ENCODE measurements at places on chromosomes 5 and 9.

GRCh38 chr5:98904780-98905179 is 24.0 kb downstream of the CHD1 start:
- DNase-seq, result no peak

DNA sequence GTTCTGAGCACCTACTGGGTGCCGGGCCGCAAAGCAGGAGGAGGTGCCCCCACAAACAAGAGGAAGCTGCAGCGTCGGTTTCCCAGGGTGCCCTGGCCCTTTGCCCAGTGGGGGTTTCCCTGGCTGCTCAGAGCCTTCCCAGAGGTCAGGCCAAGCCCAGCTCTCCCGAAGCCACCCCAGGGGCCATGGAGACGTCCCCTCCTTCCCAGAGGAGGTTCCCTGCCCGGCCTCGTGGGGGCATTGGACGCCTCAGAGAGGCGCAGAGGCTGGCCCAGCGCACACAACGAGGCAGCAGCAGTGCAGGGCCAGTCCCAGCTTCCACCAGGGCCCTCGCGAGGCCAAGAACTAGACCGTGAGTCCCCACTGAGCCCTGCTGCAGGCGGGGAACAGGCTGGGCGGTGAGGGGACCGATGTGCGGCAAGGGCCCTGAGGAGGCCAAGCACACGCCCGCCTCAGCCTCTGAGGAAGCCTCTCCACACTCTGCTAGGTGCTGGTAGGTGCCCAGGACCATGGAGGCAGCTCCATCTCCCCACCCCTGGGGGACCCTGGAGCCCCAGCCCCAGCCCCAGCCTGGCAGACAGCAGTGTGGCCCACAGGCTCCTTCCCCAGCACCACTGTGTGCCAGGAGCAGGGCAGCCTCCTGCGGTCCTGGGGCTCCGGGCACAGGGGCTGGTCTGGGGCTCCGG is 7.0 kb downstream of the DIPK1B start:
- DNase-seq, result no peak

- no peak for DNase-seq
Observed at GRCh38 chr5:150303660-150304386, 1.1 kb upstream of the ARSI start.

DNA sequence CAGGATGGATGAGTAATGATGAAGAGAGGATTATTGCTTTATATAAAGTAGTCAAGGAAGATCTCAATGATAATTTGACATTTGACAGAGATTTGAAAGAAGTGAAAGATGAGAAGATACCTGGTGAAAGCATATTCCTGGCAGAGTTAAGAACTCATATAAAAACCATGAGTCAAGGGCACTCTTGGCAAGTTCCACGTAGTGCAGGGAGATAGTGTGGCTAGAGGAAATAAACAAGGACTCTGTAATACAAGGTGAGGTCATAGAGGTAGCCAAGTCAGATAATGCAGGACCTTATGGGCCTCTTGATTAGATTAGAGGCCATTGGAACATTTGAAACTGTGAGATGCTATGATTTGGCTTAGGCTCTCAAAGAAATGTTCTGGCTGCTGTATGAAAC is 72.3 kb downstream of the HCN1 start:
- DNase-seq, result no peak

DNA sequence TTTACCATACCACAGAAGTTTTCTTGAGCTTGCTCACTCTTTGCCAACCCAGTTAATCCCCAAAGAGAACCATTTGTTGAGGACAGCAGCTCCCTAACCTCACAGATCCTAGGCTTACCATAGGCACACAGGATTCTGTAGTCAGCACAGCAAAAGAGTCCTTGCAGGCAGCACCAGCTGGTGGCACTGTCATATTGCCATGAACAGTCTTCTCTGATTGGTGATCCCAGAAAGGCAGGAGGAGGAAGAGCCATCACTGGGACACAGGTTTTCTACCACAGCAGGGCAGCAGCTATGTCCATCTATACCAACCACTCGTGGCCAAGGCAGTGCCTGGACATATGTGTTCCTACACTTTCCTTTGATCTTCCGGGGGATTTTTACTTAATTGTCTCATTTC is 297.1 kb upstream of the CD180 start:
- DNase-seq, result no peak

- no peak for DNase-seq
Observed at GRCh38 chr5:169875091-169875728, 105.1 kb downstream of the INSYN2B start.

GRCh38 chr5:33180900-33181299 is 259.9 kb upstream of the TARS1 start:
- DNase-seq, result no peak

GRCh38 chr9:136690806-136691261 is 3.6 kb upstream of the AGPAT2 start:
- no peak for DNase-seq

DNA sequence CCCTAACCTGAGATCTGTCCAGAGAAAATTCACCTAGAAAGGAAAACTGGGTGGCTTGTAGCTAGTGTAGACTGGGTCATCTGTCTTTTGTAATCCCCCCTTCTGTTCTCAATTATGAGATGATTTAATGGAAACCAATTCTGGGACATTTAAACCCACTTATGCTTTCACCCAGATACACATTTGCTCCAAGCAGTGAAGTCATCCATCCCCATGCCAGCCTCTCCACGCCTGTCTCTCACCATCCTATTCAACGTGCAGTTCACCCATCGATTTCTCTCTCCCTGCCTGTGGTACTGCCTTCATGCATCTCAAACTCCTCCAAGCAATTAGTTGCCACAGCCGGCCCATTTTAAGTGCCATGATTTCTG is 1.8 kb downstream of the PHF19 start:
- no peak for DNase-seq

DNA sequence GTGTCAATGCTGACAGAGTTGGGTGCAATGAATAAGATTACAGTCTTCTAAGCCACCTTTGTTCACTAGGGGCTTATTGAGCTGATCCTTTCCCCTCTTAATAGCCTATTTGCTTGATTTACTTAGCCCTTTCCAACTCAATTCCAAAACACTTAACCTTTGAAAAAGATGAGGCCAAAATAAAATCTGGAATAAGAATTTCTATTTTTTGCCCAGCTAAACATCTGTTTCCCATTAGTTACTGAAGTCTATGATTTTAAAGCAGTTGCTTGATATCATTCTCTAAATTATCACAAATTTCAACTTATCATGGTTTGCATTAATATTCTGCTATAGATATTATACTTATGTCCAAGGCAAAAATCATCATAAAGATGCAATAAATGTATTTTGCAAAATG is 1272.0 kb upstream of the ACO1 start:
- DNase-seq, result no peak

DNA sequence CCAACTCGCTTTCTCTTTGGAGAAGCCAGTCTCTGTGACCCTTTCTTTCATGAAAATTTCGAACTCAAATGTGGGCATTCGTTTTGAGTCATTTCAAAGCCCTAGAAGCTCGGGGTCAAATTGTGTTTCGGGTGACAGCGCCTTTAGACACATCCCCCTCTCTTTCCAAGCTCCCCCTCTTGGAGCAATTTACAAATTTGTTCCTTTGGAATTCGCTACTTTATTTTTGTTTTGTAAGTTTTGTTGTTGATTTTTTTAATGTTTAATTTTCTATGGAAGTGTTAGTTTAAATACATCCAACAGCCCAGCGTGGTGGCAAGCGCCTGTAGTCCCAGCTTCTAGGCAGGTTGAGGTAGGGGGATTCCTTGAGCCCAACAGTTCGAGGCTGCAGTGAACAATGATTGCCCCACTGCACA is 4.6 kb upstream of the BARX1 start:
- no peak for DNase-seq

- DNase-seq, result no peak
Observed at GRCh38 chr9:81182431-81182830, 506.9 kb downstream of the TLE1 start.

GRCh38 chr5:76811214-76811613 is 7.6 kb upstream of the F2RL1 start:
- DNase-seq, result no peak

DNA sequence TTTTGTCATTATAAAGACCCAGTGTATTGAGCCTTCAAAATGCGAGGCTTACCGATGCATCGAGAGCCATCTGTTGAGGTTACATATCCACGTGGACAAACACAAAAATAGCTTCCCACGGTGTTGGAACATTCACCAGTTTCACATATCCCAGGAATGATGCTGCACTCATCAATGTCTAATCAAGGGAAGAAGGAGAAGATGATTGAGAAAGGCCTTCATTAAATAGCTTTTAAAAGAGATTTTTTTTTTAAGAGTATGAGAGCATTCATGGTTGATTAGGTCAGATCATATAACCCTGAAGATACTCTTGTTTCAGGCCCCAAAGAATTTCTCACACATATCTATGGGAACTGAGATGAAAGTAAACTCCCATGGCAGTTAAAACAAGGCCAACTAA is 129.4 kb downstream of the FBN2 start:
- DNase-seq, result no peak

DNA sequence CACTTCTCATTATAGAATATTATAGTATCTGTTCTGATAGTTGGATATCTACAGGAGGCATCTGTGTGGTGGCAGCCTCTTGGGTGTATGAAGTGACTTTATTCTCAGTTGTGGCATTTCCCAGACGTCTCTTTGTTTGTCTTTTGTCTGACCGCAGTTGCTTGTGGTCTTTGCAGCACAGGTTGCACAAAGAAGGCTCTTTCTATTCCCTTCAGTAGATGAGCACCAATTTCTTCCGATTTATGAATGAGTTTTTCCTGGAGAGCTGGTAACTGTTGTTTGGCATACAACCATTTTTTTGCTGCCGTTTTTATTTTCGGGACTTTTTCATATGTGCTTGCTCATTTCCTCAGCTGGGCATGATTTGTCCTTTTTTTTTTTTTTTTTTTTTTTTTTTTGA is 56.4 kb upstream of the MYO10 start:
- no peak for DNase-seq

DNA sequence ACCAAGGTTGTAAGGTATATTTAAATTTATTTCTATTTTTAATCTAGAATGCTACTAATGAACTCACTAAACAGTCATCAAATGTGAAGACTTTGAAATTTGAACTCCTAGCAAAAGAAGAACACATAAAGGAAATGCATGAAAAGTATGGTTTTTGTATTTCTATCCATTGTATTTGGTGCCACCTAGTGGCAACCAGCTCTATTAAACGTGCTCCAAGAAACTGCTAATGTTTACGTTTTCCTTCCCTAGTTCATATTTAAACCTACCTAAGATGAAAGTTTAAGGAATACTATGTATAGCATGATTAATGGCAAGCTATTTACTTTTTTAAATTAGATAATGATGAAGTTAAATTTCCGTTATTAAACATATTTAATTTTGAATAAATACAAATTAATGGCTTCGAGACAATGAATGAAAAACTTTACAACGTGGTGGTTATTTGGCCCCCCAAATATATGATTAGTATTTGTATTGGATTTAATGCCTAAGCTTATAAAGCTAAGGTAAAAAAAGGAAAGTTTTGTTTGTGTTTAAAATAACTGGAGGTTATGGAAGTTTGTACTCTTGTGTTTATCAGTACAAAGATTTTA is 115.9 kb upstream of the SH3GL2 start:
- DNase-seq, result no peak

- no peak for DNase-seq
Observed at GRCh38 chr9:124231095-124231737, 26.5 kb upstream of the NEK6 start.

DNA sequence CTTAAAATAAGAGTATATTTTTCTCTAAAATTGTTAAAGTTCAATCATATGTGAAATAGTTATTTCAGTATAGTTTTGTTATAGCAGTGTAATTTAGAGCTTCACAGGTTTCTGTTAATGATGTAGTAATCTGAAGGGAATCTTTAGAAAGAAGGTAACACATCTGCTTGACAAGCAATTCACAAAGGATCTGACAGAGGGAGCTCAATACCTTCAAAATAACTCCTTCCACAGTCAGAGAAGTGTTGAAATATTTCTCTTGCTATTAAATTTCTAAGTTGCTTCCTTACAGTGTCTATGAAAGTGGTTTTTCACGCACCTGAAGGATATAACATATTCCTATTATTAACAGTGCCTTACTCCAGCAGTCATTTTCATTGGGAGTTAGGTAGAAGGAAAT is 44.9 kb downstream of the SLC25A51 start:
- no peak for DNase-seq

DNA sequence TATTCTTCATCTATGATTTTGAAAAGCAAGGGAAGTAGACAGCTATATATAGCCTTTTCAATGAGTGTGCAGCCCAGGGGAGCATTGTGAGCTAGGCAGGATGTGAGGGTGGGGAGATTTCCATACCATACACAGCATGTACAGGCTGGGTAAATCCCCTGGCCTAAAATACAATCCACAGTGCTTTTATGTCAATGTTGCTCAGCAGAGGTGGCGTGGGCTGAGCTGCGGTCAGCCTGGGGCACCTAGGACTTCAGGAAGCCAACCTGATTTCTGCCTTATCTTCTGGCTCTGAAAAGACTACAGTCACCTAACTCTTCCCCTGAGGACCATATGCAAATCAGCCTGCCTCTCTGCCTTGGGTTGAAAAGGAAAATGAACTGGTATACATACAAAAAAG is 6.3 kb upstream of the GARIN3 start:
- no peak for DNase-seq

- DNase-seq, result no peak
Observed at GRCh38 chr5:161966564-161966963, 101.0 kb upstream of the GABRG2 start.

DNA sequence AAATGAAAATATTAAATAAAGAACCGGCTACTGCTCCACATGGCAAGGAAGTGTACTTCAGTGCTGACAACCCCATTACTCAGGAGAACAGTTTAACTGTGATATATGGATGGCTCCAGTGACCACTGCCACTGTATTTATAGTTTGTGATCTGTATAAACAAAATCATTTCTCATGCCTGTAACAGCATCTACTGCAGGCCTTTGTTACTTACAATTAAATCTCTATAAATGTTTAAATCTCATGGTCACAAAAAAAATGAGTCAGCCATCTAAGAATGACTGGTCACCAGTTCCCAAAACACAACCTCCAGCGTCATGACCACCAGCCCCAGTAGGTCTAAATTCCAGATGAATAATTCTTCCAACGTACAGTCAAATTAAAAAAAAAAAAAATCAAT is 24.6 kb downstream of the SERINC5 start:
- DNase-seq, result no peak

- no peak for DNase-seq
Observed at GRCh38 chr5:161278739-161279660, 267.5 kb downstream of the GABRB2 start.
